ENCODE measurements at places on chromosomes 5 and 9. TPM values are rescaled to one million over a fixed set of nuclear protein-coding genes. Genes with fewer than 3 reads are reported as not detected.

SOHLH1 gene
- total RNA-seq = not detected

TERT gene
- total RNA-seq = not detected

TAF1L gene
- under 0.01 TPM for total RNA-seq

- no peak for DNase-seq
Observed at GRCh38 chr9:16272776-16273175, 597.7 kb downstream of the BNC2 start.

- DNase-seq = peak; percentile 31
Observed at GRCh38 chr9:20207176-20207575, 415.1 kb downstream of the MLLT3 start.

- peak; percentile 7 for DNase-seq
Observed at GRCh38 chr5:67147760-67148159, 48.8 kb downstream of the CD180 start.

GRCh38 chr9:134066526-134066912 is 1.3 kb downstream of the BRD3 start:
- DNase-seq = no peak

GRCh38 chr5:156677963-156678362 is 172.1 kb upstream of the PPP1R2B start:
- DNase-seq = no peak

- no peak for DNase-seq
Observed at GRCh38 chr5:168136340-168136739, 155.1 kb upstream of the WWC1 start.

All from renal cortical epithelial cell (primary cell).